Non-pigmented ciliary epithelial cell (primary cell): ENCODE measurements at places on chromosomes 16 and 17.

GRCh38 chr17:45282683-45283644, 21.1 kb upstream of the SPATA32 start:
- DNase-seq = peak; percentile 76

- DNase-seq = no peak
Measured at GRCh38 chr17:10094797-10095196, 103.6 kb downstream of the GAS7 start.

DNA sequence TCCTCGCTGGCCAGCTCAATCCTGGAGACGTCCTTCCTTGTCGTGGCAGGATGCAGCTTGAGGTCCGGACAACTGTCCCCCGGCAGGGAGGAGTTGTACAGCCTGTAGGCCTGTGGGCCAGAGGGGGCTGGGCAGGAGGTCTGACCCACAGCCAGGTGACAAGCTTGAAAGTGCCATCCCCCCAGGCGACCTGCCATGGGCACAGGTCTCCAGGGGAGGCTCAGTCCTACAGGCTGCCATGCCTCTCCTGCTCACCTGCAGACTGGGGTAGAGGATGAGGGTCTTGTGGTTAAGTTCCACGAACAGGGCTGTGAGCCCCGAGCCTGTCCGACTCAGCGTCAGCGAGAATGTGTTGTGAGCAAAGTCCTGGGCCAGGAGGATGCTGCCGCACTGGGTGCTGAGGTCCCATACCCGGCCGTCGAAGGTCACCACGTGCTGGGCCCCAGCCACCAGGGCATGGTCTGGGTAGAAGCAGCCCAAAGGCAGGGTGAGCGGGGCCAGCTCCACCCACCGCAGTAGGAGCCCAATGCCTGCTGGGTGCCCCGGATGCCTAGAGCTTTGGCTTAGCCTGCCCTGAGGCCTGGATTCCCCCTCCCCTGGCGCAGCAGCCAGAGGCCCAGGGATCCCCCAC, 39.8 kb downstream of the RMI2 start:
- no peak for DNase-seq

DNA sequence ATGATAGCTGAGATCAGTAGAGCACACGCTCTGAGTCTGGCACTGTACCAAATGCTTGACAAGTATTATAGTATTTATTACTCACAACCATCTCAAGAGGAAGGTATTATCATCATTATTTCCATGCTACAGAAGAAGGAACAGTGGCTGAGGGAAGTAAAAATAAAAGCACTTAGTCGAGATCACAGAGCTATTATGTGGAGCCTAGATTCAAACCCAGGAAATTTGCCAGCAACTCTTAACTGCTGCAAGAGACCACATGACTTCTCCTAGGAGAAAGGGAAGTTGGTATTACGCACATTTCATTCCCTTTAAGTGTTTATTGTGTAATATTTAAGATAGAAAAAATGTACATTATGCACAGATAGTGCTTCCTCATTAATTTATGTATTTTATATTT, 1.0 kb upstream of the RHOT1 start:
- peak; percentile 35 for DNase-seq

DNA sequence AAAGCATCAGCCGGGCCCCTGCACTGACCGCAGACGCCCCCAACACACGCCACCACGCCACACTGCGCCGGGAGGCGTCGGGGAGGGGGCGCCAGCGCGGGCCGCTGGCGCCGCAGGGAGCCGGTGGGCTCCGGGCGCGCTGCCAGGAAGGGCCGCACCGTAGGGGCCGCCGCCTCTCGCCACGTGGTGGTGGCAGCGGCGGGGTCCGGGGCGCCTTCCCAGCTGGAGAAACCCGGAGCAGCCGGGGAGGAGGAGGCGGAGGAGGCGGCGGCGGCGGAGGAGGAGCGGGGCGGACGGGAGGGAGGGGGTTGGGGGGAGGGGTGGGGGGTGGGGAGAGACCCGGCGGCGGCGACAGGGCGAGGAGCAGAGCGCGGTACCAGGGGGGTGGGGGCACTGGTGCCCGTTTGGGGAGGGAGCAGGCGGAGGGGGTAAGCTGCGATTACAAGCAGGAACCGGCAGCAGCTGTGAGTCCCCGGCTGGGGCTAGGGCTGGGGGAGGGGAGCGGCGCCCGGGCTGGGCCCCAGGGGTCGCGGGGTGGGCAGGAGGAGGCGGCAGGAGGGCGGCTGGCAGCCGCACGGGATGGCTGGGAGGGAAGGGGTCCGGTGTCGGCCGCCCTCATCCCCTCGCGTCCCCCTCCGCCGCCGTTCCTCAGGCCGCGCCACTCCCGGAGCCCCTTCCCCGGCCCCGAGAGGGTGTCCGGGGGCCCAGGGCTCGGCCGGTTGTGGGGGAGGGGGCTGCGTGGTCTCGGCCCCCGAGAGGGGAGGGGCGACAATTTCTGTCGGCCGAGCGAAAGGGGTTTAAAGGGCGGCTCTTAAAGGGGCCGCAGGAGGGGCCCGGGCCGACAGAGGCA, at the start of gene TBKBP1:
TSS of gene TBKBP1 (plus strand) at position 431 of the 850 bp plus-strand sequence. CDS start 1,952 bp downstream, outside the sequence.
- DNase-seq = no peak

DNA sequence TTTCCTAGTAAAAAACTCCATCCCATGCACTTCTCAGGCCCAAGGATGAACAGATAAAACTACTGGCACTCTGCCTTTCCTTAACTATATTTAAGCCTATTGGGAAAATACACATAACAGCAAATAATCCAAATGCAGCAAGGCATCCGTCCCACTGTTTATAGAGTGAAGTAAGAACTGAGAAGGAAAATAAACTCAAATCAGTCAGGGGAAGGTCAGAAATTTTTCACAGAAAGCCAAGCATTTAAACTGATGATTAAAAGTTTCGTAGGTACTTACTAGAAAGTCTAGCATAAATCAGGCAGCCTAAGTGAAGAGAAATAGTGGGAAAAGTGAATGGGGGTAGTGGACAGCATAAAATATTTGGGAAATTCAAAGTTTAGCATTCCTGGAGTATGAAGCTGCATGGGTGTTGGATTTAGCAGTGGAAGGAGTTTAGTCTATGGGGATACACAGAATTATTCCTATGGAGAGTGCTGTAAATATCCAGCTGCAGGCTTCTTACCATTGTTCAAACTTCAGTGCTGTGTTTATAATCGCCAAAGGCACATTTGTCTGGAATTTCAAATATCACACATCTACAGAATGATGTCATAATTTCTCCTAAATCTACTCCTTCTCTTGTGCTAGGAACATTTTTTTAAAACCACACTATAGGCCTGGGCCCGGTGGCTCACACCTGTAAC, 1131.0 kb upstream of the GOT2 start:
- DNase-seq = no peak

DNA sequence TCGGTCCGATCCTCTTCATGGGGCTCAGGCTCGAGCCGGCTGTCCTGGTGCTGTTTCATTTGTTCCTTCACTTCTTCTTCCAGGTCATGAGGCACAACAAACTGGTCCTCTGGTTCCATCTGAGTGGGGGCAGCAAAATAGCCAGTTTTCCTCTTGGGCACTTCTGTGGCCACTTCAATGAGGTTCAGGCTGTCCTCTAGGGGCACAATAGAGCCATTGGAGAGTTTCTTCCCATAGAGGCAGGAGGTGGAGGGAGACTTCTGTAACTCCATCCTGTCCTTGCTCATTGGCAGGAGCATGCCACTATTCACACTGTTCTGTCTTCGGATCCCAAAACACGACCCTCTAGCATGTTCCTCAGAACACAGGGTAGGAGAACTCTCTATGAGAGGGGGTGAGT, 22.9 kb downstream of the MARVELD3 start:
- no peak for DNase-seq

GRCh38 chr16:53024045-53024444, 28.7 kb downstream of the CHD9NB start:
- DNase-seq = no peak

- DNase-seq = no peak
Measured at GRCh38 chr16:19289811-19290485, 4.4 kb downstream of the CLEC19A start.

DNA sequence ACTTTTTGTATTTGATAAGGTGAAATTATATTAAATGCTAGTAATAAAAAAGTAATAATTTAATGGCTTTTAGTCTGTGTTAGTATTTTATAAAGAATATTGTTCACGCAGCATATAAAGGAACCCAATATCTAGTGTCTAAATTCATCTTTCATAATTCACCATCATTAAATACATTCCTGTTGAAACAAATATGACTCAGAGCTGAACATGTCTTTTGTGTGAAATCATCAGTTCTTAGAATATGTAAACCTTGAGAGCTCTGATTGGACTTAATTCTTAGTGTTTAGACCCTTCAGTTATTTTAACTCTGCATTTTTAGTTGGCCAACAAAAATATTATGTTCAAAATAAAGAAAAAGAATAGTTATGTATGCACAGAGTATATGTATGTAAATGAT, 71.8 kb downstream of the ABHD15 start:
- DNase-seq = peak; percentile 28

GRCh38 chr17:78211032-78211431, 3.0 kb upstream of the BIRC5 start:
- DNase-seq = no peak

- no peak for DNase-seq
Measured at GRCh38 chr17:18626152-18626870, 17.9 kb downstream of the TBC1D28 start.

DNA sequence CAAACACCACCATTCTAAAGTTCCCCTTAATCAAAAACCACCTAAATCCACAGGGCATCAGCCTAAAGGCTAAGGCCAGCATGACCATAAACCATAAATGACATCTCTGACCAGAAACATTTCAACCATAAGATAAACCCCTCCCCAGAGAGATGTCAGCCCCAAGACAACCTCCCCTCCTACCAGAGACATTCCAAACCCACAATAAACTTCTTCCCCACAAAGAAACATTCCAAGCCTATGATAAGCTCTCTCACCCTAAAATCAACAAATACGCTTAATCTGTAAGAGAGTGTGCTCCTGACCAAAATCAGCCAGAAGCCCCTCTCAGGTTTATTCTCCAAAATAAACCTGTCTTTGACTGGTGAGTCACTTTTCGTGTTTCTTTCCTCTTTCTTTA, 54.8 kb downstream of the SLFN5 start:
- DNase-seq = no peak

GRCh38 chr17:77352996-77353395, 212.2 kb downstream of the SEC14L1 start:
- DNase-seq = no peak

- no peak for DNase-seq
Measured at GRCh38 chr17:5354886-5355415, 64.5 kb downstream of the NUP88 start.

GRCh38 chr16:8173111-8173644, 417.1 kb downstream of the TMEM114 start:
- peak; percentile 11 for DNase-seq

DNA sequence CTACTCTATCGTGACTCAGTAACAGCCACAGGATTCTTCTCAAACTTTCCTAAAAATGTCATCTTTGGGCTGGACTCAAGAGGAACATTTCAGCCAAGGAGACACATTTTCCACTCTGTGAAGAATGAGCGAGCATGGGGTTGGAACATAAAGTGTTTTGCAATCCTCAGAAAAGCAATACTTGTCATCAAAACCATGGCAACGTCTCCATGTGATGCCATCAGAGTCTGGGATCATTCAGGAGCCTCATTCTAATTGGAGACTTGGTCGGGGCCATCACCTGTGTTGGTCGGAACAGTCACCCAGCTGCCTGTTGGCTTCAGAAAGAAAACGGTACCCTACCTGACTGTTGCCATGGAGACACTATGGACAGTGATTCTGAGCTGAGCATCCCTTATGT, 25.5 kb downstream of the MYOCD start:
- DNase-seq = no peak

DNA sequence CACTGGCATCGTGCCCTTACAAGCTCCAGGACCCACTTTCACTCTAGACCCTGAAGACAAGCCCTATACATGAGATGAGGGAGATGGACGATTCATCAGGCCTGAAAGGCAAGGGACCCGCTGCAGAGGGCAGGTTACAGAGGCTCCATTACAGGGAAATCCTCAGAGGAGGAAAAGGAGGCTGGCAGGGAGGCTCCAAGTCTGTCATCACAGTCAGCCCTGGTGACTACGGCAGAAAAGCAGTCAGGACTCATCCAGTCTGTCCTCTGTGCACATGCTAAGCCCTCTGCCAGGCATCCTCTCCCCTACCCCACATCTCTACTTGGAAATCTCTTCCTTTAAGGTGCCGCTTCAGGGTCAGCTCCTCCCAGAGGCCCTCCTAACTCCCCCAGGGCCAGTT, 197.7 kb upstream of the CDH5 start:
- no peak for DNase-seq

- DNase-seq = peak; percentile 5
Measured at GRCh38 chr17:31369266-31369665, 22.2 kb upstream of the RAB11FIP4 start.
